Effector memory CD4-positive, alpha-beta T cell (primary cell): ENCODE measurements at places on chromosomes 16 and 17.

DNA sequence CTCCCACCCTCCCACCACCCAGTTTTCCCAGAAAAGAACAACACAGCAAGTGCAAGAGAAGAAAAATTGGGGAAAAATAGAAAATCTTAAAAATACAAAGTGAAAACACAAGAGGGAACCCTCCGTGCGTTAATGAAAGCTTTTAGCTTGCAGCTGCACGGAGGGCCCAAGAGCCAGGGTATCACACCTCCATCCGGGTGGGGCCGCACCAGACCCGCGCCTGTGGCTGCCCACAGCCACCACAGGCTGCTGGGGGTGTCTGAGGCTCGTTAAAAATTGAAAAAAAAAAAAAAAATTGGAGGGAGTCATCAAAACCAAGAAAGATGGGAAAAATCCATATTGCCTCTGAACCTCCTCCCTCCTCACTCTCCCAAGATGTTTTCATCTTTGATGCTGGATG lies 18.6 kb downstream of the ENGASE start:
- DNase-seq = no peak

DNA sequence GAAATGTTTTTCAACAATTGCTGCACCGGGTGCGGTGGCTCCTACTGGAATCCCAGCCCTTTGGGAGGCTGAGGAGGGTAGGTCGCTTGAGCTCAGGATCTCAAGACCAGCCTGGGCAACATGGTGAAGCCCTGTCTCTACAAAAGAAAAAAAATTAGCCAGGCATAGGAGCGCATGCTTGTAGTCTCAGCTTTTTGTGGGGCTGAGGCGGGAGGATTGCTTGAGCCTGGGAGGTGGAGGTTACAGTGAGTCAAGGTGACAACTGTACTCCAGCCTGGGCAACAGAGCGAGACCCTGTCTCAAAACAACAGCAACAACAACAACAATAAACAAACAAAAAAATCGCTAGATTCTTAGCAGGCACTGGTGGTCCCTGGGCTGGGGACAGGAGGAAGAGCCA lies 28.5 kb downstream of the IL21R start:
- DNase-seq = no peak

GRCh38 chr16:12754824-12755543 lies 48.7 kb downstream of the CPPED1 start:
- DNase-seq = no peak

DNA sequence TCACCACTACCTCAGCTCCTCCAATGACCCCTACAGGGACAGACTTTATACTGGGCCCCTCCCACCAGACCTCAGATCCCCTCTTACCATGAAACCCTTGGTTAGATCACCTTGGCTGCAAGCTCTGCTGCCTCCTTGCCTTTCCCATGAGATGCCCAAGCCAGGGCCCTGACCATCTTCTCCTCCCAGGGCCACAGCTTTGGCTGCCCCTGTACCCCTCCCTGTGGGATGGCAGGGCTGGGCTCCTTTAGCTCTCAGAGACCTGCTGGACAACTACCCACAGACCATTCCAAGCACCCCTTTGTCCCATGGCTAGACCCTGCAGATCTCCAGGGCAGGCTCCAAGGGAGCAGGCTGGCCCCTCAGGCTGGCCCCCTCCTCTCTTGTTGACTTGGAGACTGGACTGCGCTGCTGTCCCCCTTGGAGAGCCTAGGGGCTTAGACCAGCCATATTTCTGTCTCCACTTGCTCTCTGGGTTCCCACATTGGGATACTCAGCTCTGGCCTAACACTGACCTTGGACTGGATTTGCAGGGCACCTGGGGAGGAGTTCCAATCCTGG lies 1692.7 kb downstream of the TP53TG3F start:
- no peak for DNase-seq

- DNase-seq = no peak
Observed at GRCh38 chr17:54785643-54786268, 114.9 kb upstream of the TOM1L1 start.

- no peak for DNase-seq
Observed at GRCh38 chr17:21212826-21213637, 929 bp downstream of the TMEM11 start.

DNA sequence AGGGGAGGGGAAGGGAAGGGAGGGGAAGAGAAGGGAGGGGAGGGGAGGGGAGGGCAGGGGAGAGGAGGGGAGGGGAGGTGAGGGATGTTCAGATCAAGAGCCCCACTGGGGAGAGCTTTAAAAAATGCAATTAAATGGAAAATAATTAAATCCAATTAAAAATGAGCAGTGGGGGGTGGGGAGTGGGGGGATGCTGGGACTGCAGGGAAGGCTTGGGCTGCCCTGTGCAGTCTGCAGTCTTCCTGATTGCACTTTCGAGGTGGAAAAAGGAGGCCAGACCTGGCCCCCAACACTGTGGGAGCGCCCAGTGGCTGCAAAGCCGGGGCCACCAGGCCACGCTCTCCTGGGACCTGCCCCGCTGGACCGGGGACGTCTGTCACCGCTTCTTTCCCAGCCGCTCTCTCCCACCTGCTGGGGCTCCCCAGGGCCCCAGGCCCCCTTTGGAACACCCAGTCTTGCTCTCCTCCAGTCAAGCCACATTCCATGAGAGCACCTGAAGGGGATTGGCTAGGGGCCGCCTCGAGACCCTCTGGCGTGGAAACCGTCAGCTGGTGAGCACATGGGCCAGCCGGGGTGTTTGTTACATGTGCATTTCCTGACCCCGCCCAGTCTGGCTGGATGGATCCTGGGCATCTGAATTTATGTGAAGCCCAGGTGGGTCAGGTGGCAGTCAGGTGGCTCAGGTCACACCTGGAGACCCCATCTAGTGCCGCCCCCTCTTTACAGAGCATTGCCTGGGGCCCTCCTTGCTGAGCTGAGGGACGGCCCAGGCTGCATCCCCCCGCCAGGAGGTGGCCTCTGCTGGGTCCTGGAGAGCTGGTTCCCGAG lies 37.6 kb upstream of the CBFA2T3 start:
- no peak for DNase-seq

GRCh38 chr16:87033541-87034300 lies 283.5 kb downstream of the C16orf95 start:
- DNase-seq = no peak

- DNase-seq = no peak
Observed at GRCh38 chr17:74020522-74020921, 183.0 kb upstream of the RPL38 start.

- DNase-seq = no peak
Observed at GRCh38 chr17:57782647-57783337, 37.7 kb upstream of the CCDC182 start.

DNA sequence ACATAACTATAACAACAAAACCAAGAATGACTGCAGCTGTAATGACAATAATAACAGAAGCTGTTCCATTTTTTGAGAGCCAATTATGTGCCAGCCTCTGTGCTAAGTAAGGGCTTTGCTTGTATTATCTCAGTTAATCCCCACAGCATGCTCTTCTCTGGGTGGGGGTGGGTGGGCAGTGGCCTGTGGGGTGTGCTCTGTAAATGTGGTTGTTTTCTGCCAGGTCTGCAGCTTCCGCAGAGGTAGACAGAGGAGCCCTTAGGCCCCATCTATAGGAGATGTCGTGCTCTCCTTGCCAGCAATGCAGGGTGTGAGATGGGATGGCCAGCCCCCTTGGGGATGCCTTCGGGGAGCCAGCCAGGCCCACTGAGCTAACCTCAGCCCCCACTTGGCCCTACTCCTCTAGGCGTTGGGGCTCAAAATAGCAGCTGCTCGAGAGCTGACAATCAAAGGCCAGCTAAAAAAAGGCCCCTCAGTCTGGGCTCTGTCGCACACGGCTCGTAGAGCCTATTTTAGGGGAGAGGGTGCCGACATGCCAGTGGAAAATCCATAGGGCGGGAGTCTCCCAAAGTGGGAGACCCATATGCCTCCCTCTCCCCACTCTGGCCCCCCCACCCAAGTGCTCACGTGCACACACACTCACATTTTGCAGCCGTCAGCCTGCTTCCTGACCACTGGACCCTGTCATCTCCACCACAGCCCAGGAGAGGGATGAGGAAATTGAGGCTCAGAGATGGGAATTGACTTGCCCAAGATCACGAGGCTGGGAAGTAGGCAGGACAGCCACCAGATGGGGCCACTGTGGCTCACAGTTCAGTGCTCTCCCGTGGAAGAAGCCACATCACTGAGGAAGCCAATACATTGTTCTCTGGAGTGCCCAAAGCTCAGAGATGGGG lies 15.8 kb downstream of the CDH16 start:
- DNase-seq = no peak

GRCh38 chr17:57077000-57077399 lies 8.0 kb upstream of the AKAP1 start:
- no peak for DNase-seq

- no peak for DNase-seq
Observed at GRCh38 chr16:12021578-12022253, 45.2 kb downstream of the SNX29 start.

GRCh38 chr17:37144075-37144701 lies 195.4 kb downstream of the AATF start:
- no peak for DNase-seq

- DNase-seq = no peak
Observed at GRCh38 chr17:10743316-10744009, 13.6 kb upstream of the TMEM220 start.

- DNase-seq = no peak
Observed at GRCh38 chr17:28252436-28252835, 66.6 kb upstream of the TMEM97 start.

DNA sequence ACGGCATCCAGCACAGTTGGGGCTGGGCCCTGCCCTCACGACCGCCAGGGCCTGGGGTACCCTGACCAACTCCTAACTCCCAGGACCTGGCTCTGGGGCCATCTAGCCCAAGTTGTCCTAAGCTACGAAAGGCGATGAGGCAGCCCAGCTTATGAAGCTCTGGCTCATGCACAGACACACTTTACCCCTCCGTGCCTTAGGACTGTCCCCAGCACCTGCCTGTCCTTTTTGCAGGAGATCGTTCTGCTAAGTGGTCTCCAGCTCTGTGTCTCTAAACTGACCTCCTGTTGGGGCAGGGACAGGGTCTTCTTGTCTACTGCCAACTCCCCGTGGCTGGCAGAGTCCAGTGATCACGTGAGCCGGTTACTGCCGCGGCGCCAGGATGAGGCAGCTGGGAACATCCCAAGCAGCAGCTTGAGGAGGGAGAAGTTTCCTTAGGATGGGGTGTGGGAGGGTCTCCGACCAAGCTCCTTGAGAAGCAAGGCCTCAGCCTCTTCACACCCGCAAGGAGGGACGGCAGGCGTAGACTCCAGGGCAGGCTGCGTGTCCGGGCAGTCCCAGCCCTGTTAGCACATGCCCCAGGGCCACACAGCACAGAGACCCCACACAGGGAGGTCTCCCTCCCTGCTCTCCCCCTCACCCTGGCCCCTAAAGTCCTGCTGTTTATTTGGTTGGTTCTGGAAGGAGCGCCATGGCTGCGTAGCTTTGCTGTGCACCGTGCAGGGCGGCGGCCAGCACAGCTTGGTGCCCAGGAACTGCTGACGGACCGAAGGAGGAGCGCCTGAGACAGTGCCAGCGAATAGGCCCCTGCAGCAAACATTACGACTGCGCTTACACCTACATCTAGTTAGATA lies 16.4 kb upstream of the METRNL start:
- DNase-seq = no peak

DNA sequence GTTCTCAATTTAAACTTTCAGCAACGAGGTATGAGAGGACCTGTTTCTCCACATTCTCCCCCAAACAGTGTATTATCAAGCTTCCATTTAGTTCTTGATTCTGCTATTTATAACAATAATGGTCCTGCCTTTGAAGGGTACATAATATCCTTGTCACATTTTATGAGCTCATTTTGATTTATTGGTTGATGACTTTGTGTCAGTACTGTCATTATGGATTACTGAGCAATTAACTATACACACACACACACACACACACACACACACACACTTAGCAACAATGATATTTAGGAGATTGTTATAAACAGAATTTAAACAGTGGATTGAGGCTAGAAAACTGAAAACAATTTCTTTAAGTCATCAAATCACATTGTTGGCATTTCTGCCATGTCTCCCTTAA lies 7.0 kb downstream of the TMIGD1 start:
- no peak for DNase-seq

- no peak for DNase-seq
Observed at GRCh38 chr17:27701963-27702362, 71.0 kb downstream of the LGALS9 start.

DNA sequence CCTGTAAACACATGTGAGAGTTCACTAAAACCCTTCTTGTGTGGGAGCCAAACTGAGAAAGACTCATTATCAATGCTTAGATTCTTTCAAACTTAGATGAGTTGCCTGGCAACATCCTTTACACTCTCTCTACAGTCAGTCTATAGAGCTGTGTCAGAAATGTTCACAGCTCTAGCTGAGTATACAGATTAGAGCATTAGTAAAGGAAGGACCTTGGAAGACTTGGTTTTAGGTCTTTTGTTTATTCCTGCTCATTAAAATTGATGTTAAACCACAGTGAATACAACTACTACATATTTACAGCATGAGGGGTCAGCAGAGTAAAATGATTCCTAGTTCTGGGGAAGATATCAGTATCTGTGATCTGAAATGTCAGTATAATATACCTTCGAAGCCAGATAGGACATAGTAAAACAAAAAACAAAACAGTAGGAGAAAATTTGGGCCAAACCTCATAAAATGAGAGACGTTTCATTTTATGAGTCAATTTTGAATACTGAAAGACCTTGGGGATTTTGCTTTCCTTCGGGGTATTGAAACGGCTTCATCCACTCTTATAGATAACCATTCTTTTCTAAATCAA lies 186.0 kb downstream of the TANC2 start:
- no peak for DNase-seq

DNA sequence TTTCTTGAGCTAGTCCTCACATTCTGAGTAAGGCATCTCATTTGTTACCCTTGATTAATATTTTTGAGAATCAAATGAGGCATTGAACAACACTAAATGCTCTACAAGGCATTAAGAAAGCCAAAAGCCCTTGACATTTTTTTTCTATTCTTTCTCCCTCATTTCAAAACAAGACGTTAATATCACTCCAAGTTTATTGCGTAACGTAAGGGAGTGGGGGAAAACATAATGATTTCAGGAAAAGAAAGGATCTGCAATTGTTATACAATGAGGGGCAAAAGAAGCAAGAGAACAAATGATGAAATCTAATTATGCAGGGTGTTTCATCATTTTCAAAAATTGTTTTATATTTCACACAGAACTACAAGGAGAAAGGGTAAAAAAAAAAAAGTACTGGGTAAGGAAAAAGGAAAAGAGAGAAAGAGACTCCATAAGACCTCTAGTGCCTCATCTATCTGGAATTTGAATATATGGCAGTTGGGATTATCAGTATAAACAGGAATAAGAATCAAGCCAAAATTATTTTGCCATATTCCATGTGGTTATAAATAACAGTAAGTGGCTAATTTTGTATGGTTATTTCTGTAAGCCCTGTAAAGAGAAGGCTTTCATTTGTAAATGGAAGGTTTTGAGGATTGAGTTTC lies 163.0 kb downstream of the ABCA8 start:
- no peak for DNase-seq

- no peak for DNase-seq
Observed at GRCh38 chr16:21103941-21104860, 46.4 kb downstream of the DNAH3 start.
